ENCODE measurements at places on chromosomes 5 and 9.

- DNase-seq, result no peak
Observed at GRCh38 chr5:124704594-124705284, 41.7 kb downstream of the ZNF608 start.

- no peak for DNase-seq
Observed at GRCh38 chr5:6576861-6577501, 55.9 kb downstream of the NSUN2 start.

DNA sequence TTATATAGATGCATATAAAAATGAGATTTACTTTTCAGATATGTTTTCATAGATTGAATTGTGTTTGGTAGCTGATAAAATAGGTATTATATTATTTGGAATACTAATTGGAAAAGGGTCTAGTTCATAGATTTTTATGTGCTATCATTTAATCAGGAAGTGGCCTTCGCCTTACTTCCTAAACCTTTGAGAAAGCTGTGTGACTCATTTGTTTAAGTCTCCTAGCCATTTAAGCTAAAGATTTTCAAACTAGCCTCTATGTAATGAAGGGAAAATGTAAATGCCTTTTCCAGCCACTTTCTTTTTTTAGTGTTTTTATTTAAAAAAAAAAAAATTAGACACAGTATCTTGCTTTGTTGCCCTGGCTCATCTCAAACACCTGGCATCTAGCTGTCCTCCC lies 97.5 kb downstream of the DMXL1 start:
- no peak for DNase-seq

- no peak for DNase-seq
Observed at GRCh38 chr5:107601076-107601475, 69.7 kb downstream of the EFNA5 start.

DNA sequence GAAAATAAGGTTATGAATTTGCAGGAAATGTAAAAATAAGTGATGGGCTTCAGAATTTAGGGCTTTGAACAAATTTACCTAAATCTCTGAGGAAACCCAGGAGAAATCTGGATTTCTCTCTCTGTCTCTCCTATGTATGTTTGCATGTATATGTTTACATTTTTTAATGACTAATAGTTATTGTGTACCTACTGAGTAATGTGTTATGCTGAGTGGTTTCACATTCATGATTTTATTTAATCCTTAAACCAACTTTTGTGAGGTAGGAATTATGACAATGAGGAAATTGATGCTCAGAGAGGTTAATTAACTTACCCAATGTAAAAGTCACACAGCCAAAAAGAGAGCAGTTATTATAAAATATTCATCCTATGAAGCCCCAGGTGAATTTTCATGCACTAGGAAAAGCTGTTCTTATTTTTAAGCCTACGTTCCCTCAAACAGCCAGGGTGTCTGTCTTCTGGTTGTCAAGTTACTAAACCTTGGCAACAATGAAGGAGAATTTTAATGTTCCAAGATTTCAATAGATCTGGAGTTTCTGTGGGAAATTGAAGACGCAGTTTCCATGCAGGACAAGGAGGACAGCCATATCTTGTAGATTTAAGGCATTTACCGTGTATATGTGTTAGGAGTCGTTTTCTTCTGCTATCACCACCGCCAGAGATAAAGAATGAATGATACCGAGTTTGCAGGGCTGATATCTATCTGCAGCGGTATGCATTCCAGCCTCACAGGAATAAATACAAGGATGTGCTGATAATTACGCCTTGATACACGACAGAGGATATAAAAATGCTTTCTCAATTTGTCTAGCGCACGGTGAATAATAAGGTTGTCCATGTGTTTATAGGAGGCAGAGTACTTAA lies 484.8 kb downstream of the ZSWIM6 start:
- DNase-seq, result no peak

GRCh38 chr9:130334915-130335314 lies 69.4 kb downstream of the HMCN2 start:
- no peak for DNase-seq
